D721Med (cell line): ENCODE measurements at places on chromosomes 2 and 18.

- DNase-seq = no peak
Measured at GRCh38 chr2:205796805-205797313, 114.6 kb downstream of the NRP2 start.

DNA sequence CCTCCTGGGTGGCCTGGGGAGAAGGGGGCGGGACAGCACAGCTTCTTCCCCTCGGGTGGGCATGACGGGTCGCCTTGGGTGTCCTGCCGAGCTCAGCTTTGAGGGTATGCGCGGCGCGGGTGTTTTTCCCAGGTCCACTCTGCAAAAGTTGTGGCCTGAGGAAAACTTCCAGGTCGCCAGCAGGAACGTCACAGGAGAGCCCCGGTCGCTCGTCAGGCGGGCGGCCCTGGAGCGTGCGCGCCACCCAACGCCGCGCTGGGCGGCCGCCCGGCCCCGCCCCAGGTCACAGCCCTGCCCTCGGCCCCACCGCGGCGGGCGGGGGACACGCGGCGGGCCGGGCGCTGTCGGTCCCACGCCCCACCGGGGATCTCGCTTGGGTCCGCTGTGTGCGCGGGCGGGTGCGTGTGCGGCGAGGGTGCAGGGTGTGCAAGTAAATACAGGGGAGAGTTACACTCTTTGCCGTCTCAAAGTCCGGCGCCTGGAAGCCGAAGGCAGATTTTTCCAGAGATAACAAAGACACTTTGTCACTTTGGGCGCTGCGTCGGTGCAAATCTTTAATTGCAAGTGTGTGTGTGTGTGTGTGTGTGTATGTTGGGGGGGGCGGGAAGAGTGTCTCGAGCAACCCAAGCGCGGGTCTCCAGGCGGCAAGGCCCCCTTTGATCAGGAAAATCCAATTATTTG lies 616 bp upstream of the SP5 start:
- peak; percentile 62 for DNase-seq

- no peak for DNase-seq
Measured at GRCh38 chr2:16784652-16785051, 119.0 kb upstream of the CYRIA start.

DNA sequence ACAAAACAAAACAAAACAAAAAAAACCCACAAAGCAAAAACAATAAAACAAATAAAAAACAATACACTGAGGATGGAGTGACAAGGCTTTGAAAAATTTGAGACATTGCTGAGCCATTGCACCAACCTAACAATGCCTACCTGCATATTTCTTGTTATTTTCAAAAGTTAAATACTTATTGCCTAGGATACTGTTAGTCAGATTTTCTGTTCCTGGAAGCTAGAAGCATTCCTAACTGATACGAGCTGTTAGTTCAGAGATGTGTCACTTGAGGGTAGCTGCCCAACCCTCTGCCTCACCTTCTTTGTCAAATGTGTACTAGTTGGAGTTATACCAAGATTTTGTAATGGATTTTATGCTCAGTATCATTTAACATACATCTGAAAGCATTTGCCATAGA lies 187.2 kb downstream of the TXNL1 start:
- DNase-seq = no peak

DNA sequence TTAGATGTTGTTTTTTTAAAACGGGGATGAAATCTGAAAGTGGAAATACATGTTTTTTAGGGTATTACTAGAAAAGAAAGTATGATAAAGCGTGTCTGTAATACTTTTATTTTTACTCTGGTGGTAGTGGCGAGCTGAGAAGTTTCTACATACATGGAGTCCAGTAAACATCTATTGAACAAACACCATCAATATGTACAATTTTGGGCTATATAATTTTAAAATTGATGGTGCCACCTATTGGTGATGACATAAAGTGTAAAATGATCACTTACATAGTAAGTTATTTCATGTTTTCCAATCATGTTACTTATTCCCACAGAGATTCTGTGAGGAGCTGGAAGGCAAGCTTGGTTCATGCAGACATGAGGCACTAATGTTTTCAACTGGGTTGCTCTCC lies 31.5 kb upstream of the NFE2L2 start:
- DNase-seq = no peak

DNA sequence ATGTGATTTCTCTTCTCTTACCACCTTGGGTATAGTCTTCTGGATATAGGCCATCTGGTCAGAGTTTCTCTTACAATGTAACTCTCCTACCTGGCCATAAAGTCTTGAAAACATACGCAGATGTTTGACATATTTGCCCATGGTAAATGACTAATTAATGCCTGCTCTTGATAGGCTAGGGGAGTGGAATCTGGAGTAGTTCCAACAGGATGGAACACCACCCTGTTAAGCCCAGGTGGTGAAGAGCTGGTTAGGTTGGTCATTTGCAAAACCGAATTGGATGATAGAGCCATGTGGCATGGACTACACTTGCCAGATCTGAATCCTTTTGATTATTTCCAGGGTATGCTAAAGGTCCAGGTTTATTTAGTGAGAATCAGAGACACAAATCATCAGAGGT lies 36.5 kb downstream of the HADHB start:
- no peak for DNase-seq

DNA sequence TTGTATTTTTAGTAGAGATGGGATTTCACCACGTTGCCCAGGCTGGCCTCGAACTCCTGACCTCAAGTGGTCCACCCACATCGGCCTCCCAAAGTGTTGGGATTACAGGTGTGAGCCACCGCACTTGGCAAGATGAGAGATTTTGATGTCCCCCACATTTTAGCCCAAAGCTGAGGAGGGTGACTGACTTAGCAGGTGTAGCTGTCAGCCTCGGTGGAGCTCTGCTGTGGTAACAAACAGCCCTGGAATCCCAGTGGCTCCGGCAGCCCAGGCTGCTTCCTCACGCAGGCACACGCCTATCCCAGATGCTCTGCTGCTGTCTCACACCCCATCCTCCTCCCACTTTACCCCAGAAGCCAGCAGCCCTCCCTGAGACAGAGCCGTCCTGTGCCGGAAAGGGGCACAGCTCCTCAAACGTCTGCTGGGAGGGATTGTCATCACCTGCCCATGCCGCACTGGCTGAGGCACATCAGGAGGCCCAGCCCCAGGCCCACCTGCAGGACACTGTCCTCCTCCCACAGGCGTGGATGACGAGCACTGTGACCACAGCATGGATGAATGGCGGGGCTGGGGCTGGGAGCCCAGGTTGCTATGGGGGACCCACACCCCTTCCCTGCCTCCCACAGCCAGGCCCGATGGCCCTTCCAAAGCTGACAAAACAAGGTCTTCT lies 10.6 kb upstream of the BOK start:
- no peak for DNase-seq

GRCh38 chr18:58635891-58636290 lies 7.0 kb upstream of the ALPK2 start:
- DNase-seq = no peak

- no peak for DNase-seq
Measured at GRCh38 chr2:27095427-27095744, 8.8 kb downstream of the KHK start.

DNA sequence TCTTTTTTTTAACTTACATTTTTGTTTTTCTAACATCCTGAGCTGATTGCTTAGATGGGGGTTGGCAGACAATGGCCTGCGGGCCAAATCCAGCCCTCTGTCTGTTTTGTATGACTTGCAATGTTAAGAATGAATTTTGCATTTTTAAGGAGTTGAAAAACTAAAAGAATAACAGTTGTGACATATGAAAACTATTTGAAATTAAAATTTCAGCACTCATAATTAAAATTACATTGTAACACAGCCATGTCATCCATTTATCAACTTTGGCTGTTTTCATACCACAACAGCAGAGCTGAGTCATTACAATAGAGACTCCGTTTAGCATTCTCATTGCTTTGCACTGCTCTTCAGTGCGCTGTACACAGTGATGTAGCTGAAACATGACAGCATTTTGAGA lies 94.1 kb upstream of the MC4R start:
- DNase-seq = no peak

GRCh38 chr2:237600205-237600846 lies 9.8 kb upstream of the RAB17 start:
- no peak for DNase-seq

GRCh38 chr2:98333922-98334321 lies 12.3 kb upstream of the CNGA3 start:
- no peak for DNase-seq

DNA sequence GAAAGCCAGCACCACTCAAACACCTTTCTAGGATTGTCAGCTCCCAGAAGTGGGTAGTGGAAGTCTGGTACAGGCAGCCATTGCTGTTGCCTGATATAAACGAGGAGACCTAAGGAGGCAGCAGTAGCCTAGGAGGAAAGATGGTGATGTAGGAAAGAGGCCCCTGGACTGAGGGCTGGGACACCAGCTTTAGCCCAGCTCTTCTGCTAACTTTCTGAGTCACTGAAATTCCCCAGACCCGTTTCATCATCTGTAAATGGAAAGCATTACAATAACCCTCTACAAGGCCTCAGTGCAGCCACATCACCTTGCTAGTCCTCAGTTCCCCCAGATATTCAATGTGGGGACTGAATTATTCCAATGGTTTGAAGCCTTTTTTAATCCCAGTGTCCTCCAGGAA lies 336.5 kb downstream of the TNS1 start:
- no peak for DNase-seq

- no peak for DNase-seq
Measured at GRCh38 chr2:143720095-143720664, 591.0 kb downstream of the ARHGAP15 start.

GRCh38 chr2:17298453-17298852 lies 219.8 kb downstream of the RAD51AP2 start:
- no peak for DNase-seq

GRCh38 chr2:53515435-53516332 lies 251.9 kb upstream of the CHAC2 start:
- DNase-seq = no peak

DNA sequence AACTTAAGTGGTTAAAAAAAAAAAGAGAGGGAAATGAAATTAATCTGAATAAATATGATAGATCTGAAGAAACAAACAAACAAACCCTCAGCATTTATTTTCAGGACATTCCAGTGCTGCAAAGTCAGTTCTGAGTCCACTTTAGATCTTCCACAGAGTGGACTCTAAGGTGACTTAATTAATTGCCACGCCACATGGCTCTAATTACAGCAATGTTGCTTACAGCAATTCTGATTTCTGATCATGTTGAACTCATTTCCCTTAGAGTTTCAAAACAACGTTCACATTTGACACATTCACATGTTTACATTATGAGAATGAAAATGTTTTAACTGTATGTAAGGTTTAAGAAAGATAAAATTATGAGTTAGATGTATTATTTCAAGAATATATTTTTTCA lies 38.6 kb upstream of the RASGRP3 start:
- no peak for DNase-seq

GRCh38 chr18:63969942-63970808 lies at the start of gene SERPINB8:
SERPINB8 (plus strand) TSS chr18:63970081; CDS start chr18:63978309, 8,228 bp downstream.
- peak; percentile 92 for DNase-seq

- DNase-seq = peak; percentile 40
Measured at GRCh38 chr2:86368161-86368824, 30.9 kb upstream of the REEP1 start.

DNA sequence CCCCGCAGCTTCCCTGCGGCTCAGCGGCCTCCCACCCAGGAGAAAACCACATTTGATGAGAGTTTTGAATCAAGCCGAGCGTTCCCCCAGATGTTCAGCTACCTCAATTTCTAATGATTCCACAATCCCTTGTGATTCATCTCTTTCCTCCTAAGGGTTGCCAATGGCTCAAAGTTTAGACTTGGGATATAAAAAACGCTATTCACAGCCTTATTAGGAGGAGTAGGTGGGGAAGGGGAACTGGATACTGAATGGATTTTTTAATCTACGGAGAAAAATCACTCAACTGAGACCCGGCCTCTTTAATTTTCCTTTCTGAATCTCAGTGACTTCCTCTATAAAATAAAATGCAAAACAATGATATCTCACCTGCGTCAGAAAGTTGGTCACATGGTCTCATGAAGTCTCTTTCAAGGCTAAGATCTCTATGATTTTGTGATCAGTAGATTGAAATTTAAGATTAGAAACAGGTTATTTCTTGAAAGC lies 192.6 kb upstream of the TCF4 start:
- DNase-seq = no peak

DNA sequence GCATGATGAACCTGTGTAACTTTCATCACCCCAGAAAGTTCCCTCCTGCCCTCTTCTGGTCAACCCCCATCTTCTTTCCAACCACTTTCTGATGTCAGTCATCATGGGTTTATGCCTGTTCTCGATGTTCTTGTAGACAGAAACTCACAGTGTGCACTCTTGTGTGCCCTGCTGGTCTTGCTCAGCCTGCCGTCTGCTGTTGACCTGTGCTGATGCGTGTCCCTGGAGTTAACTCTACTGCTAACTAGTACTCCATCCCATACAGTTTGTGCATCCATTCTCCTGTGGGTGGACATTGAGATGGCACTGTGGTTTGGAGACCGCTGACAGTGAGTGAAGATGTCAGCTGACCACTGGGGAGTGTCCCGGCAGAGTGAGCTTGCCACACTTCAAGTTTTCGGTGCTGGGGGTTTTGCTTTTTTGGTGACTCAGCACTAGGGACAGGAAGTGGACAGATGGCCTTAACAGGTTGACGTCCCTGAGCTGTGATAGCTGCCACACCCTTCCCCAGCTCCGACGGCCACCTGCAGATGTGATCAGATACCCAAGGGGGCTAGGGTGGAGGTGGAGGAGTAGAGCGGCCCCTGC lies 14.8 kb downstream of the KLHL29 start:
- no peak for DNase-seq

- DNase-seq = no peak
Measured at GRCh38 chr2:101440127-101440738, 34.7 kb downstream of the RFX8 start.

DNA sequence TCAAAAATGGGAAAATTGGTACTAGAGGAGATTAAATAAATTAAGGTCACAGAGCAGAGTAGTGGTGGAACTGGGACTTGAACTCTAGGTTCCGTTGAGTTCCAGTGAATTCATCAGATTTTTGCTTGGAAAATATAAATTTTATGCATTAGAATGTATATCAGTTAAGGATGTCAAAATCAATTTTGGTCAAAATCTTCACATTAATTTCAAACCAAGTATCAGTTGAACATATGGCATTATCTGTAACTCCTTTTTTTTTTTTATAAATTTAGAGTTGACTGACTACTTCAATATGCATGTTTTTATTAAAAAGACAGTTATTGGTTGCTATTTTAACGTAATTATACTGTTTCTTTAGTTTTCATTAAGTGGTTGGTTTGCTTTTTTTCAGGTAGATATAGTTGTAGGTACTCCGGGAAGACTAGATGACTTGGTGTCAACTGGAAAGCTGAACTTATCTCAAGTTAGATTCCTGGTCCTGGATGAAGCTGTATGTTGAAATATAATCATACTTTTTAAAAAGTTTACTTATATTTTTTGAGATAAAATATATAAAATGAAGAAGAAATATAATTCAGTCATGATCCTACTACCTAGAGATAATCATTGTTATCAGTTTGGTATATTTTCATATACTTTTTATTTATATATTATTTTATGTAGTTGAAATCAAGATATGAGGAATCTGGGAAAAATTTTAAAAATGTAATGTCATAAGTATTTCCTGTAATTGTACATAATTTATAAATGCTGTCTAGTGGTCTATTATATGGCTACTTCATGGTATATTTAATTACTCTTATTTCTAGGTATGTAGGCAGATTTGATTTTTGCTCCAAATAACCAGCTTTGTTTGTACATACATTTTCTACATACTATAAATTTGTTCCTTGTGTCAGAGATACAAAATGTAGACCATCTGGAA lies 25.4 kb downstream of the DDX1 start:
- DNase-seq = no peak
